OCI-LY7 (cell line): ENCODE measurements at places on chromosomes 6 and 20.

- DNase-seq, result no peak
These were observed 2.4 kb downstream of the SPDEF start for GRCh38 chr6:34553750-34554149.

GRCh38 chr6:162728197-162728596 is 423 bp downstream of the PACRG start:
- no peak for DNase-seq

DNA sequence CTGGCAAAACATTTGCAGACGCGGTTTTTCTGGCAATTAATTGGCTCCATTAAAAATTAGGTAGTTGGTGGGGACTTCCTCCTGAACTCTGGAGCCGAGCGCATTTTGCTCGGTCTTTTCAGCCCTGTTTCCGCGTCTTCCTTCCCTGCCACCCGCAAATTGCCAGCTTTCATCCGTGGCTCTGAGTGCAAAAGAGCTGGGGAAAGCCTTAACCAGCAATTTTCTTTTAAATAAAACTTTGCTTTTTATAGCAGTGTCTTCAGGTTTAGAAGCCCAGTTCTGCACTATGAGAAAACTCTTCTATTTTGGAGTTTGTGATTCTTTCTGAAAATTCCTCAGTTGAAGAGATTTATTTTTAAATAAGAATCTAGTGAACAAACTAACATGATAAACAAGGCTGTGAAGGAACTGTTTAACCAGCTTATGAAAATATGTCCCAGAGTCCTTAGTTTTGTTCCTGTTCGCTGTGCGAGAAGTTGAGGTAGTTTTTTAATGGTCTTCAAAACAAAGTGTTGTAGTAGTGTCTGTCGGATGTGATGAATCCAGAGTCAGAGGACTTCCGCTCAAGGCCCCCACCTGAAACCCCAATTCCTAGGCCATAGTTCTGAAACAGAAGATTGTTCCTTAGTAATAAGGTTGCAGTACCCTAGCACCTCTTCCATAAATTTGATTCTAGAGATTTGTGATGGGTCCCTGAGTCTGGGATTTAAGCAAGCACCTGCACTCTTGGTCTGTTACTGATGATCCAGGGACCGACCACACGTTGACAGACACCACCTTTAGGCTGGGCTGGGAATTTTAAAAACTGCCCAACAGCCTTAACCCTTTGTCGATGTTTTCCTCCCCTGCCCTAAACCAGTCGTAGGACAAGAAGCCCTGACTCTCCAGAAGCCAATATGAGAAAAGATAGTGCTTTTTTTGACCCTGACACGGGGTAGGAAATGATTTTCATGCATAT is 950 bp downstream of the KCTD20 start:
- DNase-seq, result peak; percentile 52

DNA sequence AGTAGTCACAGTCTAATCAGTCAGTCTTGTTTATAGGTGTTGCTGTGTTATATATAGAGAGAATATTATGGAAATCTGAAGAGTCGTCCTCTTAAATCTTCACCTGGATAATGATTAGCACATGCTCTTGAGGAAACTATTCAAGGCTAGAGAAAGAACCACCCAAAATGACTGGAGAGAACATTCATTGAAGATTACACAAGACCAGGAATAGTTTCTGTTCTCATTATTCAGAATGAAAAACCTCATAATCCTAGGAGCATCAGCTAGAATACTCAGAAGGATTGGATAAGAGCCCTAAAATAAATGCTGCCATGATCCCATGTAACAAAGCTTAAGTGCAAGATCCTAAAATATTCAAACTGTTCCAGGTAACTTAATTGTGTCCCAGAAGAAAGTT is 278.2 kb upstream of the PREP start:
- DNase-seq, result no peak

GRCh38 chr6:47836639-47837038 is 54.8 kb downstream of the OPN5 start:
- DNase-seq, result no peak

DNA sequence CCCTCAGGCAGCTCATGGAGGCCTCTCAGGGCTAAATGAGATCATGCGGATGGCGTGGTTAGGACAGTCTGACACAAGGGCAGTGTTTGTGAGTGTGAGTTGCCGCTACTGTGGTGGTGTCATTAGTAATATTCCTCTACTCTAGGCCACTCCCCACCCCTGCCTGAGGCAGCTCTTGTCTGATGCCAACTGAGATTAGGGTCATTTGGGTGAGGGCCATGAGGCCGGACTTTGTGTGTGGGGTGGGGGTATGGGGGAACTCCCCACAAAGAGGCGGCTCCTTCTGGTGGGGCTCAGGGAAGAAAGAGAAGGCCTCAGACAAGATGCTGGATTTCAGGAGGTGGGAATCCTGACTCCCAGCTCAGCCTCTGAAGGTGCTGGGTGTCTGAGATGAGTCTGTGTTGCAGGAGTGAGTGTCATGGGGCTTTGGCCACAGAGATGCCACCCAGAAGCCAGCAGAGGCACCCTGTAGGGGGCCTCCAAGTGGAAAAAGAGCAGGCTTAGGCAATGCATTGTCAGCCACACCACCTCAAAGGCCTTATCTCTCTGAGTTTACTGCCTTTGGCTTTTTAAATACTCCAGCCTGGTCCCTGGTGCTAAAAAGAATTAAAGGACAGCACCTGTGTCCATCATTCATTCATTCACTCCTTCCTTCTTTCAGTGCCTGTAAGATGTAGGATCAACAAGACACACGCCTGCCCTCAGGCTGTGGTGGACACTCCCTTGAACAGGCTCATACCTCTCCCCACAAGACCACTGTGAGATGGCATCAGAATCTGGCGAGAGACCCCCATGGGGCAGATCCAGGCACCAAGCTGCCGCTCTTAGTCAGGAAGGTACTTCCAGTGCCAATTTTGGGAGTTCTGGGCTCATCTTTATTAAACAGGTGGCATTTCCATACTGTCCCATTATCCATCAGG is 175.2 kb downstream of the MRPL14 start:
- no peak for DNase-seq

DNA sequence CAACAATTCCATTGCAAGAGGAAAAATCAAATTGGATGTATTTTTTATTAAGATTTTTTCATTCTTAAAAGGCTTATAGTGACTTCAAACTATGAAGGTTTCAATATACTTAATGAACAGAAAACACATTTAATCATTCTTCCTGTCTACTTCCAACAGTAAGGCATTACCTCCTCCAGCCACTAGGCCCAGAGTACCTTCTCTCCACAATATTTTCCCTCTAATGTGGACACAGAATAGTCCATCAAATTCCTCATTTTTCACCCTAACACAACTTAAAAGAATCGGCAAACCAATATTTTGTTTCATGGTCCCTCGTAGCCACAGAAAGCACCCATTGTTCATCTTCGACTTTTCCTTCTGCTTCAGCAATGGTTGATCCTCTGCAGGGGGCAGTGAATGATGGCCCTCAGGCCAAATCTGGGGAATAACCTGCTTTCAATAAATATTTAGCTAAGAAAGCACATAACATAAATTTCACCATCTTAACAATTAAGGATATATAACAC is 335.4 kb upstream of the ID4 start:
- no peak for DNase-seq

DNA sequence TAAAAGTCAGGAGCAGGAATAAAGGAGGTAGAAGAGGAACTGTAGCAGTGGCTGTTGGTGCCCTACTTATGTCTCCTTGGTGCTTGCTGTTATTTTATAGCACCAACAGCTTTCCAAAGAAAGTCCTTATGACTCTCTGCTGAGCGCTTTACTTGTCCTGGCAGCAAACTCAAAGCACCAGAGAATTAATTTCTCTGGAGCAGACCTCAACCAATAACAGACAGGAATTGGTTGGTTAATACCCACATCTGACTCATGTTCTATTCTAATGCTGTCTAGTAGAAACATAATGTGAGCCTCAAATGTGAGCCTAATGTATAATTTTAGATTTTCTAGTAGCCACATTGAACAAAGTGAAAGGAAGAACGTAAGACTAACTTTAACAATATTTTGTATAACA is 685.9 kb downstream of the KIF16B start:
- no peak for DNase-seq

DNA sequence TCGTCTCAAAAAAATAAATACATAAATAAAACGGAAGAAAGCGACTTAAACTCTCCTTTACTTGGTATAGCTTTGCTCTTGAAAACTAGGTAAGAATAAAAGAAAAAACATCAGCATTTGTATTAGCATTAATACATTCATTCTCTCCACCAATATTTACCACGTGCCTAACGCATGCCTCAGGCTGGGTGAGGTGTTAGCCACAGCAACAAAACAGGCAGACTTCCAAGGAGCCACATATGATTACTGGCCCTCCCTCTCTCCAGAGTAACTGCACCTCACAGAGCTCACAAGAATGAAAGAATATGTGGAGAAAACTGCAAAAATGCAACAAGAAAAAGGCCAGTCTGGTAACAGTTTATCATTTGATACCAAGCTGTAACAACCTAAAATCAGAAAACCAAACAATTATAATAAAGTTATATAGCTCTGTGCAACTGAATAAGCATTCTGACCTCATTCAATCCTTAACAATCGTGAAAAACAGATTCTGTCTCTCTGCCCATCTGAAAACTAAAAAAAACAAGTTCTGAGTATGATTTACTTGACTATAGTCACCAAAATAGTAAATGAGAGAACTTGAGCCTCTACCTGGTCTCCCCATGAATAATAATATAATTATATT is 5.2 kb downstream of the NAPB start:
- DNase-seq, result no peak

DNA sequence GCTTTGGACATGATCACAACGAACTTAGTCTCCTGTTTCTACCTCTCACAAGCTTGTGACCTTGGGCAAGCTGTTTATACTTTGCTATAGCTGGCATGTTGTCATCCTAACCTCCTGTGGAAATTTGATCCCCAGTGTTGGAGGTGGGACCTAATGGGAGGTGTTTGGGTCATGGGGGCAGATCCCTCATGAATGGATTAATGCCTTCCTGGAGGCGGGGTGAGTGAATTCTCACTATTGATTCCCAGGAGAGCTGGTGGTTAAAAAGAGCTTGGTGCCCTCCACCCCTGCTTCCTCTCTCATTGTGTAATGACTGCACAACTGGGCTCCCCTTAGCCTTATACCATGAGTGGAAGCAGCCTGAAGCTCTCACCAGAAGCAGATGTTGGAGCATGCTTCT is 228.9 kb downstream of the HIVEP2 start:
- no peak for DNase-seq

GRCh38 chr6:147176795-147177194 is 27.4 kb upstream of the STXBP5 start:
- DNase-seq, result no peak

DNA sequence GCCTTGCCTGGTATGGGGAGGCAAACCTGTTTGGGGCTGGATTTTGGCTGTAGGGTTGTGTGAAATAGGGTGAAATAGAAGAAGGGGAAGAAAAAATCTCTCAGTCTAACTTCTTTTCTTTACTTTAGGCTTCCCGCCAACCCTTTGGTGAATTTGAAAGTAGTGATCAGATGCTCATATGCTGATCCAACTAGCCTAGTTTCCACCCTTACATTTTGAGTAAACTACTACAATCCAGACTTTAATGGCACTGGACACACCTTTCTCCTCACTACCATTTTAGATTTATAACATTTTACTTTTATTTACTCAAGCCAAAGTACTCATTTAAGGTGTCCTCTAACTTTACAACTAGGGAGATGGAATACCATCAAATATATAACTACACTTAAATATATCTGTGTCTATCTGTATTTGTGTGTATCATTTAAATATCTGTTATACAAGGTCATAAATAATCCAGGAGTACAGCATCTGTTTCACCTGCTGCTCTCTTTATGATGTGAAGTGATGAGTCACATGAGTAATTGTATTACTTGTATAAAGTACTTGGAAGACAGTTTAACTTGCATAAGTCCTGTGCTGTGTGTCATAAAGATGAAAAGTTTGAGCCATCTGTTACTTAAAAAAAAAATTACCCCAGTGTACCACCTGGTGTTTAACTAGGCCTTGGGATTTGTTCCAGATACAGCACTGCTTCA is 172.1 kb downstream of the CDKAL1 start:
- no peak for DNase-seq

DNA sequence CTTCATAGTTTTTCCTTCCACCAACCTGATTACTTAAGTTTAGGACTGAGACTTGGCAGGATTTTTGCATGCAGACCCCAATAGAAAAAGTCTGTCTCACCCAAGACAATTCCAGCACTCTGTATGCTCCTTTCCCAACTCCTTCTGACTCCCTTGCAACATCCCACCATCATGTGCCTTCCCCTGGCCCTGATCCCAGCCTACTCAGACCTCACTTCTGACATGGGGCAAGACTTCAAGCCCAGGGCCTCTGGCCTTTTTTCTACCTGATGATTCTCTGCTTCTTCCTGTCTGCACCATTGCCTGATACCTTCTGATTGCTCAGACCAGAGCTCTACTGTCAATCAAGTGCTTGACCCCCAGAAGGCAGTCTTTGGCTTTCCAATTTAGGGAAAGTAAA is 96.6 kb downstream of the HAO1 start:
- no peak for DNase-seq

- DNase-seq, result no peak
These were observed 595 bp downstream of the FKBPL start for GRCh38 chr6:32129297-32130088.

DNA sequence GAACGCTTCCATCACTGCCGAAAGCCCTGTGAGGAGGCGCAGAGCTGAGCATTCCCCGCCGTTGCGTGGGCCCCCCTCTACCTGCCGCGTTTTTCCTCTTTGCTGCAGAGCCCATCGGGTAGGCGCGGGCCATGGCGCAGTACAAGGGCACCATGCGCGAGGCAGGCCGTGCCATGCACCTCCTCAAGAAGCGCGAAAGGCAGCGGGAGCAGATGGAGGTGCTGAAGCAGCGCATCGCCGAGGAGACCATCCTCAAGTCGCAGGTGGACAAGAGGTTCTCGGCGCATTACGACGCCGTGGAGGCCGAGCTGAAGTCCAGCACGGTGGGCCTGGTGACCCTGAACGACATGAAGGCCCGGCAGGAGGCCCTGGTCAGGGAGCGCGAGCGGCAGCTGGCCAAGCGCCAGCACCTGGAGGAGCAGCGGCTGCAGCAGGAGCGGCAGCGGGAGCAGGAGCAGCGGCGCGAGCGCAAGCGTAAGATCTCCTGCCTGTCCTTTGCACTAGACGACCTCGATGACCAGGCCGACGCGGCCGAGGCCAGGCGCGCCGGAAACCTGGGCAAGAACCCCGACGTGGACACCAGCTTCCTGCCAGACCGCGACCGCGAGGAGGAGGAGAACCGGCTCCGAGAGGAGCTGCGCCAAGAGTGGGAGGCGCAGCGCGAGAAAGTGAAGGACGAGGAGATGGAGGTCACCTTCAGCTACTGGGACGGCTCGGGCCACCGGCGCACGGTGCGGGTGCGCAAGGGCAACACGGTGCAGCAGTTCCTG is 693 bp downstream of the FAM50B start:
- no peak for DNase-seq

GRCh38 chr6:130107710-130108109 is 89.3 kb downstream of the L3MBTL3 start:
- DNase-seq, result no peak

GRCh38 chr20:37267667-37268313 is 6.2 kb upstream of the GHRH start:
- peak; percentile 32 for DNase-seq

- no peak for DNase-seq
These were observed 12.4 kb upstream of the ARMC12 start for GRCh38 chr6:35724471-35724870.

- no peak for DNase-seq
These were observed 236.9 kb downstream of the FOXC1 start for GRCh38 chr6:1846611-1847010.

GRCh38 chr20:35662551-35662950 is 2.1 kb downstream of the CPNE1 start:
- DNase-seq, result no peak

- no peak for DNase-seq
These were observed 73.2 kb downstream of the BCKDHB start for GRCh38 chr6:80179695-80180094.

- no peak for DNase-seq
These were observed at the start of gene DEFB114 for GRCh38 chr6:49964064-49964463. DEFB114 (minus strand) TSS chr6:49964164; CDS start chr6:49964105, 59 bp downstream.

- no peak for DNase-seq
These were observed 34.3 kb upstream of the CD83 start for GRCh38 chr6:14083262-14083661.
